ENCODE measurements at places on chromosomes 4 and X.

GRCh38 chrX:69987691-69988090 is 62.0 kb downstream of the AWAT2 start:
- DNase-seq, result peak; percentile 96

GRCh38 chr4:39062770-39063097 is 702 bp downstream of the KLHL5 start:
- no peak for DNase-seq

DNA sequence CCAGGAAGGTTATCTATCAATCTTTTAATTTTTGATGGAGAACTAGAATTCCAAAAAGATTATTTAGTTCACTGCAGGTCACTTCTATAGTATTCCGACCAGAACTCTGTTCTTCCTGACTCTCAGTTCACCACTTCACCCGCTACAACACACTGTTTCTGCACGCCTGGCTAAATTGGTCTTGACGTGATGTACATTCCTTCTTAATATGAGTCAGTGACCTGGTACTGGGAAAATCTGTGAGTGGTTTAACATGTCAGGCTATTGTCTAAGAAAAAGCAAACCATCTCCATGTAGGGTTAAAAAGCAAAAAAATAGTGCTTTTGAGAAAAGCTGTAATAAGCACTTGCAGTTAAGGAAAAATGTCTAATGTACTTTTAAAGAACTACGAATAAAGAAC is 120.4 kb downstream of the NDST3 start:
- no peak for DNase-seq

- DNase-seq, result peak; percentile 23
Measured at GRCh38 chr4:14254252-14254651, 626.7 kb upstream of the BOD1L1 start.

DNA sequence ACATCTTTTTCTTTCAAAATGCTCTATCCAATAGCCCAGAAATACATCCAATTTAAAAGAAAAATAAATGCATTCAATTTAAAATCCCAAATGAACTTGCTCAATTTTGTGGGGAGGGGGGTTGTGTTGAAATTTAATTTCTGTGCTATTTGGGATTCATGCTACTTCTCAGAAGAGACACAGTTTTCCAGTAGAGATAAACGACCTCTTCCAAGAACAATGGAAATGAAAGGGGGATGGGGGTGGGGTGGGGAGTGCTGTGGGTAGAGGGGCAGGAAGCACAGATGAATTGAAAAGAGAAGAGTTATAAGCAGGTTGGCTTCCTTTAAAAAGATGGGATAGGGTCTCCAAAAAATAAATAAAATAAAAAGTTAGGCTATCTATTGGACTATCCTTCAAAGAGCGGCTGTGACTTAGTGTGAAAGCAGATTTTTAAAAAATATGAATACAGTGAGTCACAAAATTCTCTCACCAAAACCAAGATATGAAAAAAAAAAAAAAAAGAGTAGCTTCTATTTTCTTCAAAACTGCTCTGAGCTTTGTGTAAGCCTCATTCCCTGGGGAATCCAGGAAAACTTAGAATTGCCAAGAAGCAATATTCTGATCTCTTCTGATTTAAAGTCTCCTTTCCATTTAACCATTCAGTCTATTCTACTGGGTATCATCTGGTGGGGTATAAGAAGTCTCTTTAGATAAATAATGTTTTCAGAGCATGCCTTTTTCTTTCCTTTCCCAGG is 324.3 kb downstream of the PTTG2 start:
- DNase-seq, result no peak

DNA sequence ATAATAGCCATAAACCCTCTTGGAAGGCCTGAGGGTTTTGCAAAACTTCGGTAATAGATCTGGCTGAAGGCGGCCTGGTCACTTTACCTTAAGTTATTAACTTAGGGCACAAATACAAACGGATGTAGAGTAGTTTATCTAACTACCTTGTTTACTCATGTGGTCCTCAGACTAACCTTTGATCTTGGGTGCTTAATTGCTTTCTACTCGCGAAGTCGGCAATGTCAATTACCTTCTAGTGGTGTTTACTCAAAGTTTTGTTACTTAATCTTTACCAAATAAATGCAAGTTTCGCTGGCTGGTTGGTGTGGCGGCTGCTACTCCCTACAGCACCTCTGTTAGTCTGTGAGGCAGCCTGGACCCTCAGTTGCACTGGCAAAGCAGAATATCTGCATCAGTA is 8.9 kb upstream of the ZNF141 start:
- DNase-seq, result no peak

- no peak for DNase-seq
Measured at GRCh38 chr4:124947622-124948265, 235.2 kb upstream of the ANKRD50 start.

DNA sequence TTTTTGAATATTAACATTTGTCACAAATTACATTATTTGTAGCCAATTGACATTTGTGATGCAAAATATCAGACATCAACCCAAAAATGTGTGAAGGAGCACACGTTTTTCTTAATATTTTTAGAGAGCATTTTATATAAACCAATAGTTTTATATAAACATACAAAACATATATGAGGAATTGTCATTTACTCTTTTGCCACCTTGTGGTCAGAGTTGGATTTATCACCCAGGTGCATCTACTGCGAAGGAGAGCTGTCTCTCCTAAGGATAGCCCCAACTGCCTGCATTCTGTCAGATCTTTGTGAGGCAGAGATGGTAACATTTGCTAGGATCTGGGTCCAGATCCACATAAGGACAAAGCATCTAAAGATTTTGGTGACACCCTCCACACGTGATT is 2.5 kb upstream of the USP27X start:
- peak; percentile 9 for DNase-seq

DNA sequence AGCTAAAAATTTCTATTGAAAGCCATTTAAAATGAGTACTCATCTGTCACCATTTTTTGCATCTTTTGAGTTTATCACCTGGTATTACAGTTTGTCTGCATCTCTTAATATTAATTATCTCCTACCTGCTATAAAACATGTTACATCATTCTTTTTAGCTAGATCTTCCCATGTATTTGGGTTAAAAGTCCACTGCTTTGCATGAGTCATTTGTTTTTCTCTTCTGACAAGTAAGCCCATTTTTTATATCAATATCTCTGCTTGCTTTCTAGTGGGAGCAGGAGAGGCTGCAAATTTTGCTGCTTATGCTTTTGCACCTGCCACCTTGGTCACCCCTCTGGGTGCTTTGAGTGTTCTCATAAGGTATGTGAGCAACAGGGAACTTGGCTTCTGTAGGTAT is 16.1 kb downstream of the NIPAL1 start:
- no peak for DNase-seq

DNA sequence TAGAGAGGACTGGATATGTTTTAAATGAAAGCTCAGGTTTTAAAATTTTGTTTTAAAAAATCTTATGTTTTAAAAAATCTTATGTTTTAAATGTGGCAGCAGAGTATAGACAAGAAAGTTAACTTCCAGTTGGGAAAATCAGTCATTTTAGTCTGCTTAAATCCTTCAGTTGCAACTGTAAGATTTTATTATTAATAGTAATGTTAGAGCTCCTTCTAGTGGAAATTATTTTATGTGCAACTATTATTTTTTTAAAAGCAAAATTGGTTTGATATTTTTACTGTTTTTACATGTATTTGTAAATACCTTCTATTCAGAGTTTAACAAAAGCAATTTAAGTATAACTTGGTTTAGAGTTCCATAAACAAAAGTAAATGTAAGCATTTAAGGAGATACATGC is 8.5 kb upstream of the NUDT6 start:
- no peak for DNase-seq

DNA sequence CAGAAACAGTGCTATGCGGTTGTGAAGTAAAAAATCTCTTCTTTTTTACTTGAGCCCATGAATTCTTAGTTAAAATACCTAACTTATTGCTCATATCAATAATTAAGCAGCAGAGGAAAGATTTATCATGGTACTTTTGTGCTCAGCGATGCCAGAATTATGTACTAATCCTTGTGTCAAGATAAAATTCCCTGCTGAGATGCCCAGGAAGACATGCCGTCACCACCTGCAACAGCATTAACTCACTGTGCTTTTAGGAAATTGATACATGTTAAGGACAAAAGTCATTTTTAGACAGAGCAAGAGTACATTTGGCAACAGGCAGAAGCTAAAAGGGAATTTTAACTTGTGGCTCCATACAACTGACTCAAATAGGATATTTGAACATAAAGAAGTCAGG is 138.9 kb downstream of the NPNT start:
- peak; percentile 1 for DNase-seq

DNA sequence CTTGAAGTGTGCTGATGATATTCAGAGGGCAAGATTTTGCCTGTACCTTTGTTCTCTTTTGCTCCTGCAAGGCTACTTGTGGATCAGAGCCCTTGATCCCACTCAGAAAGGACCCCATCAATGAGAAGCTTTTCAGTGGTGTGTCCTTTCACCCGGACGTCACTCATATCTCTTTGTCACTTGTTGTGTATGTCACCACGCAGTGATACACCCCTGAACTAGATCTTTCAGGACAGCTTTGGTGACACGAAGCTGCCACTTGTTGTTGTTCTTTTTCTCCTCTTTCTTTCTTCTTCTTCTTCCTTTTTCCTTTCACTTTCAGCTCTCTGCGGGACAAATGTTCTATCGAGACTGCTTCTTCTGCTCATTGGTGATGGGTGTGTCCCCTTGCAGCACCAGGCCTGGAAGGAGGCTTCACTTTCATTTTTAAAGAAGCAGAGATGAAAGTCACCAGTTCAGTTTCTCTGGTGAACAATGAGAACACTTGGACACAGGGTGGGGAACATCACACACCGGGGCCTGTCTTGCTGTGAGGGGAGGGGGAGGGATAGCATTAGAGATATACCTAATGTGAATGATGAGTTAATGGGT is 83.6 kb downstream of the NBDY start:
- no peak for DNase-seq

GRCh38 chrX:74636749-74637314 is 22.4 kb upstream of the RLIM start:
- no peak for DNase-seq

DNA sequence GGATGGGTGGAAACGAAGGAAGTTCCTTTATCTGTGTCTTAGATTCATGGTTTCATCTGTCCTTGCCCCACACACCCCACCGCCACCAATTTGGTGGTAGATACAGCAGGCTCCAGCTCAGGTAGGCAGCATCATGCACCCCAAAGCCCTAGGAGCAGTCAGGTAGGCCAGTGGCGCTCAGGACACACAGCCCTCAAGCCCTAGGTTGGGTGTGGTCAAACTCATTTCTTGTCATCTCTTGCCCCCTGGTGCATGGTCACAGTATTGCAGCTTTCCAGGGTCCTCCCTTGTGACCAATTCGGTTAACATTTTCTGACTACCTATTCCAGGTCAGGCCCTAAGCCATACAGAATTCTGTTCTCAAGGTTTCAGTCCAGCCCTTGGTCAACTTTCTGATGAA is 14.5 kb upstream of the PRRG3 start:
- DNase-seq, result peak; percentile 60

DNA sequence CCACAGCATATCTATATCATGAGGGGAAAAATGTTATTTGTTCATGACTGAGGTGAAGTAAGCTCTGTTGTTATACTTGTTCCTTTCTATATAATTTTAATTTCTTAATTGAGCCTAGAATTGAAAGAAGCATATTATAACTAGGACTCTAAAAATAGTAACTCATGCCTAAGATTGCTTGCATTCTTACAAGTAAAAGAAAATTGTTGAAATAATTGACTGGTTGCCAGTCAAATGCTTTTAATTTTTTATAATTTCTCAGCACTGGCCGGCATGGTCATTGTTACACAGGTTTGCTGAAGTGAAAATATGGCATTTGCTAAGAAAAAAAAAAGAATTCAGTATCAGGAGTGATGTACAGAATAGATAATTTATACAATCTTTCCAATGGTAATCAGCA is 104.8 kb downstream of the GASK1B start:
- no peak for DNase-seq

- no peak for DNase-seq
Measured at GRCh38 chr4:67853336-67853735, 30.5 kb downstream of the TMPRSS11D start.

GRCh38 chrX:16838202-16839066 is 31.7 kb downstream of the RBBP7 start:
- DNase-seq, result no peak

GRCh38 chr4:183099537-183100297 is 660 bp downstream of the WWC2 start:
- peak; percentile 4 for DNase-seq

- peak; percentile 1 for DNase-seq
Measured at GRCh38 chrX:13094828-13095341, 50.5 kb upstream of the FAM9C start.

DNA sequence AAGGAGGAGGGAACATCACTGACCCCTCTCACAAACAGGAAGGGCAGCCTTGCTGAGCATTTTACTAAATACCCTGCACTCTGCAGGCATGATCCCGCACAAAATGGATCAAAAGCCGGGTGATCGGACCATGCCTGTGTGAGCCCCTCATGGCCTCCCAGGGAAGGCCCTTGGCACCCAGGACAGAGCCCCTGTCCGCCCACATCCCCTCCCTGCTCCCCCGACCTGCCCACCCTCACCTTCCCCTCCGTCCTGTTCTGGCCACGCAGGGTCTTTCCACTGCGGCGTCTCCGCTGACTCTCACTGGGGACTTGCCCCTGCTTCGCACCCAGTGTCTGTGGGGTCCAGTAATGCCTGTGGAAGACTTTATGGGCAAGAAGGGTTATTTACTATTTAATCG is 105.0 kb downstream of the HMX1 start:
- no peak for DNase-seq

DNA sequence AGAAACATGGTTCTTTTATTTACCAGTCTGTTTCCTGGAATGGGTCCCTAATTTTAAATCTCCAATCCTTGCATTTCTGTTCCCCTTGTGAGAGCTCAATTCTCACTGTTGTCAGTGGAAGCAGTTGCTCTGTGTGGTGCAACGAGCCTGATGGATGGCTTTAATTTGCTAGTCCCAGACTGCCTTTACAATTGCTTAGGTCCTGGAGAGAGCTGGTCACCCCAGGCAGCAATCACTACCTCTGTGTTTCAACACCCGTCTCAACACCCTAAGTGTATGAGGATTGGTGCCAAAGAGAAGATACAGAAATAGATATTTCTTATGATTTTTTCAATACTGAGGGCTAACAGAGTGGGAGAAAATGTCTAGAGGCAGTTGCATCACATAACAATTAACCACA is 873.8 kb downstream of the GLUD2 start:
- no peak for DNase-seq

DNA sequence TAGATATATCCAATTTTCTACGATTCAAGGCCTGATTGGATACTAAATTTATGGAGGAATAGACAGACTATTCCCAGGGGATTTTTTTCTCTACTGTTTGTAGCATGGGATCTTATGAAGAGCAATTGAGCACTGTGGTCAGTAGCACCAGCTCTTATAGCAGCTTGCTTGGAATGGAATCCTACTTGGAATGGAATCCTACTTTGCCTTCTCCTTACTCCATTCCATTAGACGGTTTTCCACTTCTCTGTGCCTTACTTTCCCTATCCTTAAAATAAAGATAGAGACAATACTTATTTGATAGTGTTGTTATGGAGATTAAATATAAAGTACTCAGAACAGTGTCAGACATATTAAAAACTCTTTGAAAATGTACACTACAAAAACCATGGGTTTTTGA is 133.5 kb downstream of the BTC start:
- no peak for DNase-seq

DNA sequence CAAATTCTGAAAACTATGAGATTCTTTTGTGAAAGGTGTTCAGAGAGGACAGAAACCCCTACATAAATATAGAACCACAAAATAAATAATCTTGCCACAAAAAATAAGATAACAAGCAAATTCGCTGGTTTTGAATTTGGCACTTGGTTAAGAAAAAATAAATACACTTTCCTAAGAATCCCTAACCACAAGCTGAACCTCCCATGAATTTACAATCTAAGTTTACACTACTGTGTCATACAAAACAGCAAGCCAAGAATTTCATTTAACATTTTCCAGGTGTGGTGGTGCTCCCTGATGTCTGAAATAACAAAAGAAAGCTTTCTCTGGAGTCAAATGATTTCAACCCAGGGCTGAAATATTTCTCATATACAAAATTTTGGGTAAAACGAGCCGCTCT is 121.0 kb downstream of the KCNIP4 start:
- no peak for DNase-seq

Measured in NCI-H524 (cell line).